Breast epithelium (tissue), 4 donors: ENCODE measurements at places on chromosomes 1 and 21.
A peak's percentile ranks its signal among the peaks of the same experiment; 100 is the strongest.

GRCh38 chr1:113281550-113281949 lies 108.8 kb upstream of the MAGI3 start:
- DNase-seq = no peak

DNA sequence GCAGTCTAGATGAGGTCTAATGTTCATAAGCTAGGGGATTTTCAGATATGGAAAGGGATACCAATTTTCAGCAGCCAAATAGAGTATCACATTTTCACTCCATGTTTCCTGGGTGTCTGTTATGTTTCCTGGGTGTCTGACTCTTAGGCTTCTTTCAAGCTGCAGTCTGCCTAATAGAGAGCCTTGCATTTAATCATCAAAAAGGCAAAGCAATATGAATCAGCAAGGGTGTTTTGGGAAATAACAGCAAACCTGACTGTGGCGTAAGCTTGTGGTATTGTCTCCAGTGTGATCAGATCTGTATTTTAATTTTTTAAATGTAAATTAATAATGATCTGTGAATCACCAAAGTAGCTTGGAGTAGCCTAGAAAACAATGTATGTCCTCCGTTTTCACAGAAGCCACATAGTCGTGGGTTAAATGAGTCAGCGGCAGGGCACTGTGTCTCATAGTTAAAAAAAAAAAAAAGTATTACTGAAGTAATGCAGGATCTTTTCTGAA lies 10.4 kb downstream of the LGALS8 start:
- DNase-seq = no peak

GRCh38 chr1:30928789-30929134 lies 20.2 kb upstream of the SDC3 start:
- no peak for DNase-seq

DNA sequence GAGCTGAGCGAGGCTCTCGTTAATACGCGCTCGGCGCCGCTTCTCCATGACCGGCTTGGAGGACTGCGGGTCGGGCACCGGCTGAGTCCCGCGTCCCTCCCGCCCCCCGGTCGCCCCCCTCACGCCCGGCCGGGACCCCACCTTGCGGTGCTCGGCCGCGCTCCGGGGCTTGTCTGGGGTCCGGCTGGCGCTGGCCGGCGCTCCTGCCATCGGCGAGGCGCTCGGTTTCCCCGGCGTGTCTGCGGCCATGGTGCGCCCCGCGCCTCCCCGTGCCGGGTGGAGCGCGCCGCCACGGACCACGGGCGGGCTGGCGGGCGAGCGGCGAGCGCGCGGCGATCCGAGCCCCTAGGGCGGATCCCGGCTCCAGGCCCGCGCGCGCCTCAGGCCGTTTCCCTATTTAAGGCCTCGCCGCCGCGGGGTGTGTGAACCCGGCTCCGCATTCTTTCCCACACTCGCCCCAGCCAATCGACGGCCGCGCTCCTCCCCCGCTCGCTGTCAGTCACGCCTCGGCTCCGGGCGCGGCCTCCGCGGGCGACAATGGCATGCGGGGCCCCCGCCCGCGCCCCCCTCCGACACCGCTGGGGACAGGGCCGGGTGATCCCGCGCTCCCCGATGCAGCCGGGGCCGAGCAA lies at the start of gene HES4:
Gene HES4, minus strand, starts transcription at position 373 of the 632 bp plus-strand sequence. Its CDS starts 124 bp downstream, at position 249.
- peak; percentile 81 for DNase-seq

GRCh38 chr1:184424945-184425344 lies 38.1 kb downstream of the C1orf21 start:
- DNase-seq = no peak

DNA sequence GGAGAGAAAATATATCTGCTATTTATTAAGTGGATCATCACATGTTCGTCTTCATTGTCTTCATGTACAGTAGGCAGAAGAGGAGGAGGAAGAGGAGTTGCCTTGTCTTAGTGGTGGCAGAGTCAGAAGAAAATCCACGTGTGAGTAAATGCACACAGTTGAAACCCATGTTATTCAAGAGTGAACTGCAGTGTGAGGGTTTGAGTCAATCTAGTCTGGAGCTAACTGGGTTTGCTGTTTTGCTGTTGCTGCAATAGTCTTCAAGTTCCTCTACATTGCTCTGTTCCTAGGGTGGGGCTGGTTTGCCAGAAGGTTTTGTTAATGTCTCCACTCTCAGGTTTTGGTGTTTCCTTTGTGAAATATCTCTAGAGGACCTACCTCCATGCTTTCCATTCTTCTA lies 3.1 kb upstream of the CD1A start:
- no peak for DNase-seq

GRCh38 chr1:242605521-242605920 lies 81.0 kb upstream of the PLD5 start:
- no peak for DNase-seq

- no peak for DNase-seq
Measured at GRCh38 chr1:213061263-213061662, 10.2 kb downstream of the RPS6KC1 start.

DNA sequence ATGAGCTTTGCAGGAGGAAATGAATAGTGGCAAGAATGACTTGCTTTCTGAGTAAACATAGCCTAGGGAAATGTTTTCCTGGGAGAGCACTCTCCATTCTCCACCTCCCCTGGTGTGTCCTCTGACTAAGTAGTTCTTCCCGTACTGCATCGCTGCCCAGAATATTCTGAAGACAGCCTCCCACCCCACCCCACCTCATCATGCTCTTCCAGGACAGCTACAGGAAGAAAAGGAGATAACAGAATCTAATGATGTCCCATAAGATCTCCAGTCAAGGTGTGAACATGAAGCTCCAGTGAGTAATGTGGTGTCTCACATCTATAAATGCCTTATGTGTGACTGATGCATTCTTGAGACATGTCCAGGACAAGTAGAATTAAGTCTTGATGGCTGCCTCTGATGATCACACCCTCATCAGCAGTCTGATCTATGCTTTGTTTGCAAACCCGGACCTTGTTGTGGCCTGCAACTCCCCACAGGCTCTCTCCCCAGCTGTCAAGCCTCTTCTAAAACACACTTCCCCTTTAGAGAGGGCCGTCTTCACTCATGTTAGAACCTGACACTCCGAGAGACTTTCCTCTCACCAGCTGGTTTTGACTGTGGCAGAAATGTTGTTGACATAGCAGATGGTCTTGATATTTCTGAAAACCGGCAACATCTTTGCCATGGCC lies 183.0 kb downstream of the CYYR1 start:
- DNase-seq = no peak

DNA sequence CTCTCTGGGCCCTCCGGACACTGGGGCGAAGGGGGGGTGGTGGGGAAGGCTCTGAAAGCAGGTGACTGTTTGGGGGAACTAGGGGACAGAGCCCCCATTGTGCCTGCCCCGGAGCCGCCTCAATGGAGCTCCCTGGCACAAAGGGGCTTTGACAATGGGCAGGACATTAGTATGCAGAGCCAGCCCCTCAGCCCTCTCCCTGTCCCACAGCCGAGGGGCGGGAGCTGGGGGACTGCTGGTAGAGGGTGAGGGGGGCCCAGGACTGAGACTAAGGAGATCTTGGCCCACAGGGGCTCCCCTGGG lies 7.8 kb downstream of the KCNJ10 start:
- DNase-seq = no peak

DNA sequence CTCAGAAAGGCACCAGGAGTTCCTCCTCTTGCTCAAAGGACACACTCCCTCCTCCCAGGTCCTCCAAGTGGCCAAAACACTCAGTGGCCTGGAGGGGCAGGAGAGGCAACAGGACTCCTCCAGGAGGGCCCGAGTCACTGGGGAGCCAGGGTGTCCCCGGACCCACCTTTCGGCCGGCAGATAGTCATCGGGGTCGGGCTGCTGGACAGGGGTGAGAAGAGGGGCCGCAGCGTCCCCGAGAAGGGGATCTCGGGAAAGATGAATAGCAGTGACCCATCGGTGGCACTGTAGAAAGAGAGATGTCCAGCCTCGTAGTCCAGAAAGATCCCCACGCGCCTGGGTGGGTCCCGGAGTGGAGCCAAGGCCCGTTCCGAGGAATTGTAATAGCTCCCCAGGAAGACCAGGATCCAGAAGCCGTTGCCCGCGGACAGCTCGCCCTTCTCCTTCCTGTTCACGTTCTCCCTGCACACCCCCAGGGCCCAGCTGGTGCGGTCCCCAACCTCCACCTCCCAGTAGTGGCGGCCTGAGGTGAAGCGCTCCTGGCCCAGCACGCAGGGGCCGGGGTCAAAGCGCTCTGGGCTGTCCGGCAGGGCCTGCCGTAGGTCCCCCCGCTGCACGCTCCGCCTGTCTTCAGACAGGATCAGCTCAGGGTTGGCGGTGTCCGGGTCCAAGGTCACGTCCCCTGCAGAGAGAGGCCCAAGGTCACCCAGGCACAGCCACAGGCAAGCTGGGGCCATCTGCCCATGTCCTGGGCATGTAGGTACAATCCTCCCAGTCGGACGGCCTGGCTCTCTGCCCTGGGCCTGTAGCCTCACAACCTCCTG lies 11.9 kb downstream of the TRIM11 start:
- DNase-seq = peak; percentile 45

- no peak for DNase-seq
Measured at GRCh38 chr21:23016617-23017016, 2018.4 kb downstream of the NCAM2 start.

DNA sequence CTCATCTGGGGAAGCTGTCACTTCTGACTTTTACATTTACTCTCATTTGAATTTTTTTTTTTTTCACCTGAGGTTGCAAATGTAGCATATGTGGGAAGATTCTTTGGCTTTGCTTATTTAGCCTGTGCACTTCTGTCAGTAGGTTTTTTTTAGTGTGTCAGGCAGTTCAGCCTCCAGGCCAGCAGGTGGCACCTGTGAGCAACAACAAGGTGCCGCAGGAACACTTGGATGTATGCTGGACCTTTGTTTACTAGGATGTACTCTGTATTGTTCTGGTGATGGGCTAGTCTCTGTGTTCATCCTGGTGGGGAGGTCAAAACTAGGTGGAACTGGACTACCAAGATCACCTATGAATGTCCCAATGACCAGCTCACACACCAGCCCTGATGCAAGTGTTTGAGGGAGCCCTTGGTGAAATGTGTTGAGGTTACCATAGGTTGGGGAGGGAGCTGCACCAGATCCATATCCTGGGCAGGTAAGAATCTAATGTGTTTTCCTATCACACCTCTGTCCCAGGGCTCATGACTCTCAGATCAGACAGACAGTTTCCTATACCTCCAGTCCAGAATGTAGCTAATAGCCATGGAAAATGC lies 618.2 kb downstream of the BRINP3 start:
- no peak for DNase-seq

DNA sequence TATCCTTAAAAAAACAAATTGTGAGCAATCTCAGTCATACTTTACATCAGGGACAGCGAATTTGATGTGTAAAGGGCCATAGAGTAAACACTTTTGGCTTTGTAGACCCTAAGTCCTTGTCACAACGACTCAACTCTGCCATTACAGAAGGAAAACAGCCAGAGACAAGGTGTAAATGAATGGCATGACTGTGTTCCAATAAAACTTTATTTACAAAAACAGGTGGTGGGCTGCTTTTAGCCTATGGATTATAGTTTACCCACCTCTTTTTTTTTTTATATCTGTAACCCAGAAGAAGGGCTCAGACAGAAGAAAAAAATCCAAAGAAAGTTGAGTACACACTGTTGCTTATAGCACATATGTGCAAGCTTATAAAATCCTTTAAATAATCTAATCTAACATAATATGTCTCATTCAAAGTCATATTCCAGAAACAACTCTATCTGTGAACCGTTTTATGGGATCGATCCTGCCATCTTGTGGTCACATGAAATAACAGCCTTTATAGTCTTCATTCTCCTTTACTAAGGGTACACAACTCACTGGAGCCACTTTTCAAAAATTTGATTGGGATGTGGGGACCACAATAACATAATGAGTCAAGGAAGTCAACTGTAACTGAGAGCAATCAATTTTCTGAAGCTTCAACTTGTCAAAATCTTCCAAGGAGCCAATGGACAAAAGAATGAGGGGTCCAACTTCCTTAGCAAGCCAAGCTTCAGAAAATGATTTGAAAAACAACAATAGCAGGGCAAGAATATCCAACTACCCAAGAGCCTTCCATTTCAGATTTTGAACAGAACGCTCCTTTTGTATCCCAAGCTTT lies 142.2 kb upstream of the KRTAP19-8 start:
- no peak for DNase-seq

- peak; percentile 74 for DNase-seq
Measured at GRCh38 chr1:155989242-155990004, 11.1 kb upstream of the ARHGEF2 start.

- DNase-seq = peak; percentile 75
Measured at GRCh38 chr1:209427811-209428210, 155.7 kb upstream of the CAMK1G start.

DNA sequence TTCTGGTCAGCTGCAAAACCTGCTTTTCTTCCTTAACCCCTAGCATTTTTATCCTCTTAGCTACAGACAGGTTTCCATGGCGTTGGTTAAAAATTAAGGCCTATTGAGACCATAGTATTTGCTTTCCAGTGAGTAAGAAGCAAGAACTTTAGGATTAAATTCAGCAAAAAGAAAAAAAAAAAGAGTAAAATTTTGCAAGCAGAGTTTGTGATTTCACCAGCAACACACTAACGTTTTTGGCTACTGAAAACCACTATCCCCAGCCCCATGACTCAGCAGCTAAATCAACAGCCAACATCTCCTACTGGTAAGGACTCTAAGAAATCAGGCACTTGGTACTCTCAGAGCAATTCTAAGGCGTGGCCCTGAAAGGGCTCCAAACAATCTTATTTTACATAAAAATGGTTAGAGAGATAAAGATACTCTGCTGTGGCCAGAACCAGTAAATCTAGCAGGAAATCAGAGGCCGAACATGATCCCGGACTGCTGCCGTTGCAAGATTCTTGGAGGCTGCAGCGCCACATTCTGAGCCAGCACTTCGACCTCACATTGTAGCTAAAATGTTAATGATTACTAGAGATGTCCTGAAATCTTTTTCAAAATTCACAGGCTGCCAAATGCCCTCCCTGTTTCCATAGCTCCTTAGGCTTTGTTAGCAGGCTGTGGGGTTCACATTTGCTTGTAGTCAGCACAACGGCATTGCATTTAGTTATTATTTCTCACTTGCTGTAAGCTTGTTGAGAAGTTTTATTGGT lies 1.6 kb upstream of the ENO1 start:
- DNase-seq = no peak

GRCh38 chr1:230507666-230508402 lies 81.7 kb upstream of the PGBD5 start:
- DNase-seq = no peak

DNA sequence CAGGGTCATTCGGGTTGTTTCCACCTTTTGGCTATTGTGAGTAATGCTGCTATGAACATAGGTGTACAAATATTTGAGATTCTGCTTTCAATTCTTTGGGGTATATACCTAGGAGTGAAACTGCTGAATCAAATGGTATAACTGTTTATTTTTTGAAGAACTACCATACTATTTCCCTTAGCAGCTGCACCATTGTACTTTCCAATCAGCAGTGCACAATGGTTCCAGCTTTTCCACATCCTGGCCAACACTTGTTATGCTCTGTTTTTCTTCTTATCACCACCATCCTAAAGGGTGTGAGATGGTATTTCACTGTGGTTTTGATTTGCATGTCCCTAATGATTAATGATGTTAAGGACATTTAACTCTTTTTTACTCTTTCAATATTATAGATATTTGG lies 3.6 kb upstream of the ABCA4 start:
- no peak for DNase-seq
